Chondrocyte (in vitro differentiated cells): ENCODE measurements at places on chromosomes 16 and 17. TPM values are rescaled to one million over a fixed set of nuclear protein-coding genes. Genes with fewer than 3 reads are reported as not detected.

DNA sequence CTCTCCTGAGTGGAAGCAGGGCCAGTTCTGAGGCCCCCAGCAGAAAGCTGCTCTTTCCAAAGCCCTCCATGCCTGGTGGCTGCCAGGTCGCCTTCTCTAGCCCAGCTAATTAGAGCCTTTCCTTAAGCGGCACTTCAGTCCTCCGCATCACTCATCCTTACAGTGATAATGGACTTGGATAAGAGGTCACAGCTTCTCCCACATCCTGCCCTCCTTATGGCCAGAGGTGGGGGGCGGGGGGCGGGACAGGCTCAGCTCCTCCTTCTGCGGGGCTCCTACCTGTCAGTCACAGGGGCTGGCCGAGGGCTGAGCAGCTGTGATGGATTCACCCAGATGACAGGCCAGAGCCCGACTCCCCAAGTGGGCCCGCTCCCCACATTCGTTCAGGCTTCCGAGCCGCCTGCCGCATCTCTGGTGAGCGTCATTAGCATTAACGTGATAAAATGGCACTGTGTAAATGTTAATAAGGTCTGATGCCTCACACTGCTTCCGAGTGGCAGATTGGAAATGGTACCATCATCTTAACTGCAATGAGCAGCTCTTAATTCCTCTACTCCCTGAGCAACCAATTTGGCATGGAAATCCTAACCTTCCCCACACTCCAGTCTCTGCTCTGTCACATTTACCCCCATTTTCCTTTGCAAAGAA lies 41.3 kb downstream of the GRIN2C start:
- no peak for DNase-seq

GRCh38 chr16:81625544-81626153 lies 153.4 kb upstream of the PLCG2 start:
- DNase-seq, result no peak

The CMTM1 gene
- 6.3 to 11.9 TPM (median 9.6 TPM) in 3 replicates for total RNA-seq

DNA sequence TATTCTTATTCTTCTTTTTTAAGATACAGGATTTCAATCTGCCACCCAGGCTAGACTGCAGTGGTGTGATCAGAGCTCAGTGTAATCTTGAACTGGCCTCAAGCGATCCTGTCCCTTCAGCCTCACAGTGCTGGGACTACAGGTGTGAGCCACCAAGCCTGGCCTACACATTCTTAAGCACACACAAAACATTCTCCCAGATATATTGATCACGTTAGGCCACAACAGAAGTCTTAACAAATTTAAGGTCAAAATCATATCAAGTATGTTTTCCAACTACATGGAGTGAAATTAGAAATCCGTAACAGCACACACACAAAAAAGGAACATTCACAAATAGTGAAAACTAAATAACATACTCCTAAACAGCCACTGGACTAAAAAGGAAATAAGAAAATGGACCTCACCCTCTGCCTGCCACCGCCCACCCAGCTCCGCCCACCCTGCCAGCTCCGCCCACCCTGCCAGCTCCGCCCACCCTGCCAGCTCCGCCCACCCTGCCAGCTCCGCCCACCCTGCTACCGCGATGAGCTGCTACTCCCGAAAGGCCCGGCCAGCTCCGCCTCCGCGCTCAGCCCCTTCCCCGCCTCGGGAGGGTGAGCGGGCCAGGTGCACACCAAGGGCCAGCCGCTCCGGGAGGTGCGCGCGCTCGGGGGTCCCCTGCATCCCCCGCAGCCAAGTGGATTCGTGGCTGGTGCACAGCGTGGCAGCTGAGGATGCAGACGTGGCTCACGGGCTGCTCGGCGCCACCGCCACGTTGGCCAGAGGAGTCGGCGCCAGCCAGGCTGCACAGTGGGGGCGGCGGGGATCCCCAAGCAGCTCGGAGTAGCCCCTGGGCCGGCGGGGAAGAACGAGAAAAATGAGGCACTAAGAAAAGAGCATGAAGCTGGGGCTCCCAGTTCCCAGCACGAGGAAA lies 41.2 kb downstream of the C16orf87 start:
- no peak for DNase-seq

DNA sequence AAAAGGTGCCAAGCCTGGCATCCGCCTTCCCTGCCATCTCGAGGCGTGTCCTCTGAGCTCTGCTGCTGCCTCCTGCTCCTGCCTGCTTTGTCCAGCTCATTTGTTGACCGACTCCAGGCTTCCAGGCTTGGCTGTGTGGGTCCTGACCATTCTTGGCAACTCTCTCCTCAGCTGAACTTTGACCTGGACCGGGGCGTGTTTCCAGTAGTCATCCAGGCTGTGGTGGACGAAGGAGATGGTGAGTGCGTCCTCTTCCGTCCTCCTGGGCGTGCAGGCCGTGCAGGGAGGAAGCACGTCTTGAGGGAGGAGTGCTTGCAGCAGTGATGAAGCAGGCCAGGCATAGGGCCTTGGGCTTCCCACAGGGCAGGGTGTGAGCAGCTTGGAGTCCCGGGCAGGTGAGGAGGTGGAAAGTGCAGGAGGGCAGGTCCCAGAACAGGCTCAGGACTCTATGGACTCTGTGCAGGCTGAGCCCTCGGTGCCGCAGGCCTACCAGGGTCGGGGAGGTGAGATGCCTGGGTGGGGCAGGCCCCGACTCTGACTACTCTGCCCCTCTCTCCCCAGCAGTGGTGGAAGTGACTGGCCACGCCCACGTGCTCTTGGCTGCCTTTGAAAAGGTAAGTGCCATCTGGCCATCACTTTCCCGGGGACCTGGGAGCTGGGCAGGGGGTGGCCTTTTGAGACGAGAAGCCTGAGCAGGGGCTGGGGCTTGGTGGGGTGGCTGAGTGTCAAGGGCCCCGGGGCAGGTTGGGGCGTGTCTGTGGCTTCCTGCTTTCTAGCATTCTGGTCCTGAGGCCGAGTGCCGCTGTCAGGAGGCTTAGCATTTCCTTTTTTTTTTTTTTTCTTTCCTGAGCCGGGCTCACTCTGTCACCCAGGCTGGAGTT lies 28.6 kb upstream of the NUDT16L1 start:
- no peak for DNase-seq

DNA sequence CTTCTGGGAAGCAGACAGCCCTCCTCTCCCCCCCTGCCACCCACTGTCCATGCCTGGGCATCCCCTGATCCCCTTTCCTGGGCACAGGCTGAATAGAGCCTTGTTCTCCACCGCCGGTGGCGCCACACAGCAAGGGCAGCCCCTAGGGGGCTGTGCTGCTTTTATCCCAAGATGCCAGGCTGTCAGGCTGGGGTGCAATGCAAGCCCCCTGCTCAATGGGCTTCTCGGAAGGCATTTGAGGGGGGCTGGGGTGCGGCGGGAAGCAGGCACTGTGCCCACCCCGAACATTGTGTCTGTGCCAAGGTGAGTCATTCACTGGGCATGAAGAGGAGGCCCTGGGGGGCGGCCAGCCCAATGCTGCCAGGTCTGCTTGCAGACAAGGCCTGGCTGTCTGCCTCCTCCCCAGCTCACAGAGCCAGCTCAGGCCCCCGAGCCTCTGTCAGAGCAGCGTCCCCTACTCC lies 1.5 kb upstream of the GFAP start:
- DNase-seq, result peak; percentile 92

- DNase-seq, result no peak
Measured at GRCh38 chr17:37714897-37715296, 30.0 kb downstream of the HNF1B start.

DNA sequence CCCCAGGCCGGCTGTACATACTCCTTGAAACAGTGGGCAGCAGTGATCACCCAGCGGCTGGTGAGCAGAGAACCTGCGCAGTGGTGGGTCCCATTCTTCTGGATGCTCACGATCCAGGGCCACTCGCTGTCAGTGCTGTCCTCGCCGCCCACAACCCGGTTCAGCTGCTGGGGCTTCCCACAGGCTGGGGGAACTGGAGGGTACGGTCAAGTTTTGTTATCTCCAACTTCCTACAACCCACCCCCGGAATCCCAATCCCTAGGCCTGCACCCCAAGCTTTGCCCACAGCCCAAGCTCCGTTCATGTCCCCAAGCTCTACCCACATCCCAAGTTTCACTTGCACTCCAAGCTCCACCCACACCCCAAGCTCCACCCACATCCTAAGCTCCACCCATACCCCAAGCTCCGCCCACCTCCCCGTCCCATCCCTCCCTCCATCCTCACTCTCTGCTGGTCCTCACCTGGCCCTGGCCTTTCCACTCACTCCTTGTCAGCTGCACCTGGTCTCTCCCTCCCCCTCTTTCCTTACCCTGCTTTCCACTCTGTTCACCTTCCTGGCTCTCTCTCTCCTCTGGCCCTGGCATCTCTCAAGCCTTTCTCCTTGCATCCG lies 1.8 kb downstream of the PRSS22 start:
- no peak for DNase-seq

DNA sequence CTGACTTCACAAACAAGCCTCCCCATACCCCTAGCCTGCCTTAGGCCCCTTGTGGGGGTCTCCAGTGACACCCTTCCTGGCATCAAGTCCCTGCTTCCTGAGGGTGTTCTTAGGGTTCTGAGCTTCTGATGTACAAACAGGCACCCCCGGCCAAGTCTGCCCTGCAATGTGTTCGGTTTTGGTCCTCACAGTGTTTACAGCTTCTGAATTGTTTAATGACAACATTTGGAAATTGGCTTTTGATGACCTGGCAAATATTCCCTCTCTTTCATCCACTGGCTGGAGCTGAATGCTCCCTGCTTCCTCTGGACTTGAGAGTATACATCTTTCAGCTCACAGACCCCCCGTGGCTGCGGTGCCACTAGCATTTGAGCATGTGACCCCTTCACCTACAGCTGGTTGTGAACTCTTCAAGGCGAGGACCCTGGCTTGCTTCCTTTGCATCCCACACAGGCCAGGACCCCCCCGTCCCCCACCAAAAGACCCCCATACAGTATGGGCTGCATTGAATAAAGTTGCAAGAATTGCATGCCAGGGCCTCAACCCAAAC lies 180.8 kb downstream of the KATNIP start:
- no peak for DNase-seq

DNA sequence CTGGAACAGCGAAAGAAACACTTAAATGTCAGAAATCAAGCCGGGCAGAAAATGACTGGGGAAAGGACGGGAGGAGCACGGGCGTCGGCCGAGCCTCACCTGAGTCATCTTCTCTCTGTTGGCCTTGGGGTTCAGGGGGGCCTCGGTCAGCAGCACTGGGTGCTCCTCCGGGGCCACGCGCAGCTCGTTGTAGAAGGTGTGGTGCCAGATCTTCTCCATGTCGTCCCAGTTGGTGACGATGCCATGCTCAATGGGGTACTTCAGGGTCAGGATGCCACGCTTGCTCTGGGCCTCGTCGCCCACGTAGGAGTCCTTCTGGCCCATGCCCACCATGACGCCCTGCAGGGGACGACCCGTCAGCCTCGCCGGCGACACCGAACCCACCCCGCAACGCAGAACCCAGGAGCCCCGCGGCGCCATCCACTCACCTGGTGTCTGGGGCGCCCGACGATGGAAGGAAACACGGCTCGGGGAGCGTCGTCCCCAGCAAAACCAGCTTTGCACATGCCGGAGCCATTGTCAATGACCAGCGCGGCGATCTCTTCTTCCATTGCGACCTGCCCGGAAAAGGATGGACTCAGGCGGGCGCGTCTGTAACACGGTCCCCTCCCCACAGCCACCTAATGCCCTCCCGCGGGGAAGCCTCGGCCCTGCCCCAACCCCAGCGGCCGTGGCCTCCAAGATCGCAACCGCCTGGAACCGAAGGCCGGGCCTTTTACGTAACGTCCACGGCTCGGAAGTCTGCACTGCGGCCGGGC lies 616 bp downstream of the ACTG1 start:
- DNase-seq, result peak; percentile 91

GRCh38 chr17:51951741-51952140 lies 206.8 kb downstream of the CA10 start:
- no peak for DNase-seq

The CCL4 gene
- total RNA-seq, result not detected in 3 replicates

GRCh38 chr17:69254187-69254586 lies 25.6 kb upstream of the ABCA10 start:
- no peak for DNase-seq

- no peak for DNase-seq
Measured at GRCh38 chr16:83040174-83040573, 413.4 kb downstream of the CDH13 start.

GRCh38 chr16:29717113-29717512 lies 28.7 kb downstream of the C16orf54 start:
- no peak for DNase-seq

GRCh38 chr17:38729368-38729885 lies 714 bp upstream of the CISD3 start:
- no peak for DNase-seq

The SLC4A1 gene
- total RNA-seq, result not detected in 3 replicates

The ADAD2 gene
- total RNA-seq, result not detected in 3 replicates

DNA sequence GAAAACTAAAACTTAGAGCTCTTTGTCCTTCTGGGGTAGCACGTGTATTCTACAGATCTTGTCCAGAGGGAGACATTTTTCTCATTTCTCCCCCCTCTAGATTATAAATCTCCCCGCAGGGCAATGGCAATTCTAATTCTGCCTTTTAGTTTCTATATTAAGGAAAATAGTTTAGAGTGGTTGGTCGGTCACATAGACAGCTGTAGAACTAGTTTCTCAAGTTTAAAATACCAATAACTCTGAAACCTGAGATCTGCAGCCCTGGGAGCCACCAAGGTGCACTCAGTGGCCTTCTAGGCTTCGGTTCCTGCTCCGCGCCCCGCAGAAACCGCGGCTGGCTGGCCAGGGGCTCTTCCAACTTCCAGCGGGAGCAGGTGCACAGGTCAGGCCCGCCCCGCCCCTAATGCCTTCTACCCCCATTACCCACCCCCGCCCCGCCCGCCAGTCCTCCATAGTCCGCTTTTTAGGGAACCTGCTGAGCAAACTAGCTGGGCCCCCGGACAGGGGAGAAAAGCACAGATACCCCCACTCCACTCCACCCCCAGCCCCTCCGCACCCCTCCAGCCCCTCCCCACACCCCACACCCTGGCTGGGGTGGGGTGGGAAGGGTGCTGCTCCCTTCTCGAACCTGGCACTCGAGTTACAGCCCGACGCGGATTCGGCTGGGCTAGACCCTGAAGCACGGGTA lies 431 bp downstream of the SLFN11 start:
- no peak for DNase-seq

DNA sequence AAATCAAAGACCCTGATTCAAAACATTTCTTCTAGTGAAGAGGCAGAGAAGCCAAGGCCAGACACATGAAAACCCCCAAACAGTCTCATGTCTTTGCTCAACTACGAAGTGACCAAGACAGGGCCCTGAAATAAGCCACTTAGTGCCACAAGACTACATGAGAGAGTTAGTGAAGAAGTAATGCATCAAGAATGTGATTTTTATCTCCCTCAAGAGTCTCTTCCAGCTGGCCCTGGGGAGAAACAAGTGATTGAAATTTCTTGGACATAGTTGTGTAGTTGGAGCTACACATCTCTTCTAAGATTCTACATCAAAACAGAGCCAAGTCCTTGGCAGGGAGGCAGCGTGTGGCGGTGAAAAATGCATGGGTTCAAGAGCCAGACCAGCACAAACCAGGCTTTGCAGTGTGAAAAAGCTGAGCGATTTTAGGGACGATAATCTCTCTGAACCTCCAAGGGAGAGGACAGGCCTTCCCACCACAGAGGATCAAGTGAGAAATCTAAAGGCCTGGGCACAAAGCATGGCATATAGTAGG lies 30.6 kb downstream of the LYRM1 start:
- DNase-seq, result no peak

The CD300E gene
- not detected in 3 replicates for total RNA-seq

The HS3ST3A1 gene
- total RNA-seq, result 8.8 to 11.5 TPM (median 10.6 TPM) in 3 replicates

- no peak for DNase-seq
Measured at GRCh38 chr17:53058031-53058430, 764.7 kb upstream of the KIF2B start.

The KRTAP9-2 gene
- not detected in 3 replicates for total RNA-seq
